Skin of body (tissue), 3 donors: ENCODE measurements at places on chromosomes 11 and 22. TPM values are rescaled to one million over a fixed set of nuclear protein-coding genes. Genes with fewer than 3 reads are reported as not detected.

DNA sequence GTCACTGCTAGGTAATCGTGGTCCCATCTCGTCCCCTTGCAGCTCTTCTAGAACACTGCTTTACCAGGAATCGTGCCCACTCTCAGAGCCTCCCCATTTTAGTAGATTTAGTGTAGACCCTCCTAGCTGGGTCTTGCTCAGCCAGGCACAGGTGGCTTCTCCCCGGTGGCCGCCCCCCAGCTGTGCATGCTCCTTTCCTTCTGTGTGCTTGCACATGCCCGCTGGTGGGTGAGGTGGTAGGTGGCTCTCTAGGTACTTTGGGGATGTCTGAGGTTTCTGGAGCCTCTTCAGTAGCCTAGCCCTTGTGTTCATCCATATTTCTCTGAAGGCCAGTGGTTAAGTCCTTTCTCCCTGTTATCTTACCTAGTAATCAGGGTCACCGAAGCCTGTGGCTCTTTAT lies 5.6 kb downstream of the TUB start:
- DNase-seq, result no peak

DNA sequence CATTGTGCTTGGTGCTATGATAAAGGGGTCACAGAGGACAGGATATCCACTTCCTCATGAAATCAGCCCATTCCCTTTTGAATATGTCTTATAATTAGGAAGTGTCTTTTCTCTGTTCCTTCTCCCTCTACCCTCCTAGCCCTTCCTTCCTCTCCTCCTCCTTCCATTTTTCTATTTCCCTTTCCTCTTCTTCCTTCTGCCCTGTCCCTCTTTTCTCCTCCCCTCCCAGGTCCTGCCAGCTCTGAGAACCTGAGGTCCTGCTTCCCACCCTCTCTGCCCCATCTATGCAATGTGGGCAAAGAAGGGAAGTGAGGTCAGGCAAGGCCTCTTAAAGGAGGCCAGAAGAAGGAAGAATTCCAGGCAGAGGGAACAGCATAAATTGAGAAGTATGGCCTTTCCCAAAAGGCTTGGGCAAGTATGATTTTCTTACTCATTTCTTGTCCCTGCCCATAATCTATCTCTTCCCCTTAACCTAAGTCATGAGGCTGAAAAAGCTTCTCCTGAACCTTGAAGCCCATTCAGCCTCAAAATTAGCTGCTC lies 7.7 kb upstream of the UBASH3B start:
- DNase-seq, result no peak

DNA sequence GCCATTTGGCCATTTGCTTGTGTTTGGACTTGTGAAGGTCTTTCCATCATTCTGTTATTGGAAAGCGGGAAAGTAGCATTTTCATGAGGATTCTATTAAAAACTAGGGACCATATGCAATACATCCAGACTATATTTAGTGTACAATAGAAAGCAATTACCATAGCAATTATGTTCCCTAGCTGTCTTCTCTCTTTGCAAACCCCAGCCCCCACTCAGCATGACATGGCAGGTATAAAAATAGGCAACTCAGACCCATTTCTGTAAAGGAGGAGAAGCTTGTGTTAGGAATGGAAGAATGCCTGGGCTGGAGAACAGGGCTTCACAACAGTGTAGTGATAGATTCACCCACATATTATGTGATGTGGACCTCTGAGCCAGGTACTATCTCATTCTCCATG lies 12.4 kb downstream of the OR51B6 start:
- no peak for DNase-seq

RNF215 gene
- total RNA-seq, result 6.5 TPM

EMID1 gene
- 18.5 TPM for total RNA-seq

TTC36 gene
- 0.79 TPM for total RNA-seq

DNA sequence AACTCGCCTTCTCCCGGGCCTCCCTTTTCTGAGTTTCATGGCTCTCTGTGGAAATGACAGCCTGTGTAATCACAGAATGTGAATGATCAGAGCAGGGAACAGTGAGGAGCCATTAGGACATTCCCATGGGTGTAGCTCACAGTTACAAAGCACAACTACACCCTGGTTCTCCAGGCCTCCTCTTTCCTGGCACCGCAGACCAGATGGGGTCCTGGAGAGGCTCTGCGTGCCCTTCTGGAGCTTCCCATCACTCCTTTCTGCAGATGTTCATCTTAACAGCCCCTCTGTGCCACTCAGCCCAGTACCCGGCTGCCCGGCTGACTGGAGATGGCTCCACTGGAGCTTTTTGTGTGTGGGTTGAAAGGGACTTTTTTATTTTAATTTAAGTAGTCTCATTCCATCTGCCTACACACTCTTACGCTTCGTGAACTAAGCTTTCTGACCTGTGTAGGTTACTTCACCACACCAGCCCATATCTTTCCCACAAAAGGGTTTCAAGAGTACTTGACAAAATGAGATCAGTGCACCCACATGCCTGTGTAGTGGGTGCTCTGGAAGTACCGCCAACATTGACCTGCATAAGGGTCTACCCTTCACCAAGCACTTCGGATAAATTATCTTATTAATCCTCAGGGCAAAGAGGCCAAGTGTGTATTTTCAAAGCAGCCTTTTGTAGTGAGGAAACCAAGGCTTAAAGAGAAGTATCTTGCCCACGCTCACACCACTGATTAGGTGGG lies 29.8 kb downstream of the SREBF2 start:
- DNase-seq, result no peak

DNA sequence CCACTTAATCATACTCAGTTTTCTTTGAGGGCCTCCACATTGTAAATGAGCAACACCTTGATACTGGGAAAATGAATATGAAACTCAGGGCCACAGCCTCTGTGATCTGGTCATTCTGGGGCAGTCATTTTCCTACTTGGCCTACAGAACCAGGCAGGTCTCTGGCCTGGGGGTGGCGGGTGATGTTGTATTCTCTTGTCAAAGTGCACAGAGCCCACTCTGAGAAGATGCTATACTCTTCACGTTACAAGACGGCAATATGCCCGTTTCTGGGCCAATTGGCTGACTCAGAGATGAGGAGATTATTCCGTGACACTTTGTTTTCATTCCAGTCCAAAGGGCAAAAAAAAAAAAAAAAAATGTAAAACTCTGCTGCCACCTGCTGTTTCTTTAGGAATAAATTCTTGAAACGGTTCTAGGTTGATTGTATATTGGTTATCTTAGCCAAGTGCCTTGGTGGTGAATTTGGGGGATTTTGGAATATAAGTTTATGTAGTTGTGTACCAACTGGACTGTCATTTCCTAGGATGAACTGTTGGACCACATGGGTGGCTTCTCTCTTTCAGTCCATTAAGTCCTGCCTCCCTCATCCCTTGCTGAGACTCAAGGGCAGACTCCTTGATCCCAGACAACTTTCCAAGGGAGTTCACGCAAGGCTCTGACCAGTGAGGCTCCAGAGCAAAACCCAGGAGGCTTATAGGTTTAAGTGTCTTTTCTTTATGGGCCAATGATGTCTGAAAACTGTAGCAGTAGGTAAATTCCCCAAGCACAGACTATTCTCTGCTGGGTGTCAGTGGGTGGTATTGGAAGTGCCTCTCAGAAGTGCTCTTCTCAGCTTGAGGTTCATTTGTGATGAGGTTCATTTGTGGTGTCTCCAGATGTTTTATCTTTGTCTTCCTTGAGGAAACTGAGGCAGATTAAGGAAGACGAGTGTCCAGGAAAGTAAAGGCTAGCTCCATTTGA lies 18.2 kb downstream of the ADM start:
- peak; percentile 91 for DNase-seq

- DNase-seq, result no peak
These were observed 30.3 kb upstream of the NAP1L4 start for GRCh38 chr11:3022300-3022967.

RASD2 gene
- total RNA-seq, result 0.30 TPM

OR8G1 gene
- not detected for total RNA-seq

PANX3 gene
- total RNA-seq, result not detected

GRCh38 chr11:90251599-90251998 lies 28.8 kb upstream of the CHORDC1 start:
- no peak for DNase-seq

P2RY2 gene
- total RNA-seq, result 3.1 TPM

OR5P2 gene
- total RNA-seq, result not detected

DNA sequence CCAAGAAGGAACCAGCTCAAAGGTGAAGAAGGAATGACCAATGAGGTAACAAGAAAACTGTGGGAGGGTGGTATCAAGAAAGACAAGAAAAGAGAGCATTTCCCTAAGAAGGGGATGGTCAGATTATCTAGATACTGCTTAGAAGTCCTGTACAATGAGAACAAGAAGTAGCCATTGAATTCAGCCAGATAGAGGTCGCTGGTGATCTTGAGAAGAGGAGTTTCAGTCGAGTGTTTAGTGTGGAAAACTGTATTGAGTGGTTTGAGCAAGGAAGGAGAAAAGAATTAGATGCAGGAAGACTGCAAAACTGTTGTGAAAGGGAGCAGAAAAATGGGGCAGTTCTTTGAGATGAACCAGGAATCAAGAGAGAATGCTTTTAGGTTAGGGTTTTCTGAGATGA lies 74.6 kb upstream of the FAT3 start:
- DNase-seq, result no peak

EXPH5 gene
- 17.6 TPM for total RNA-seq

MS4A6A gene
- total RNA-seq, result 33.6 TPM

NXF1 gene
- 33.4 TPM for total RNA-seq

DNA sequence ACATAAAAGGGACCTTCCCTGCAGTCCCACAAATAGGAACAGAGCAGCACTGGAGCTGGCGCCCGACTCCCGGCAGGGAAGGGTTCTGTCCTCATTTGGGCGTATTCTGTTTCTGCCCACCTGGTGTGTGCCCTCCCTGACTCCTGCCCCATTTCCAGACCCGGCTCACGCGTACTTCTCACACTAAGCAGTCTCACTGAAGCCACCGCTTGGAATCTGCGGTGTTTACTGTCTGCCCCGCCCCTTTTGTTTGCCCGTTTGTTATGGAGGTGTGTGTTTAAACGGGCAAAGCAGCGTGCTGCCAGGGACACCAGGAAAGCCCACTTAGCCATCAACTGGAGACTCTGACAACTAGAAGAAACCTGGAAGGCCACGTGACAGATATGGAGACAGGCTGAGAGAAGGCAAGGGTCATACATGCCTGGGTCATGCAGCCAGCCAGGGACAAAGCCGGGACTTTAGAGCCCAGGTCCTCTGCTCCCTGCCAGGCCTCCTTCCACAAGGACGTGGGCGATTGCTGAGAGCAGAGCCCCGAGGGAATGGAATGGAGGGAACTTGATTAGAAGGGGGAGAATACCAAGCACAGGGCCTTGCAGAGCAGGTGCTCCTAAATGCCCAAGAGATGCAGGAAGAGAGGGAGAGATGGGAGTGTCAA lies 8.7 kb upstream of the EFCAB6 start:
- no peak for DNase-seq

GRCh38 chr11:16936643-16937042 lies 77.6 kb downstream of the PLEKHA7 start:
- DNase-seq, result no peak

DNA sequence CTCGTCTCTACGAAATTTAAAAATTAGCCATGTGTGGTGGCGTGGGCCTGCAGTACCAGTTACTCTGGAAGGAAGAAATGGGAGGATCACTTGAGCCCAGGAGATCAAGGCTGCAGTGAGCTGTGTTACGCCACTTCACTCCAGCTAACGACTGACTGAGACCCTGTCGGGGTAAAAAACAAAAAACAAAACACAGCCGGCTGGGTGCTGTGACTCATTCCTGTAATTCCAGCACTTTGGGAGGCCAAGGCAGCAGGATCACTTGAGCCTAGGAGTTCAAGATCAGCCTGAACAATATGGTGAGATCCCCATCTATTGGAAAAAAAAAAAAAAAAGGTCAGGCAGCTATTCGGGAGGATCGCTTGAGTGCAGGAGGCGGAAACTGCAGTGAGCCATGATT lies 2.4 kb downstream of the PAFAH1B2 start:
- DNase-seq, result no peak

DNA sequence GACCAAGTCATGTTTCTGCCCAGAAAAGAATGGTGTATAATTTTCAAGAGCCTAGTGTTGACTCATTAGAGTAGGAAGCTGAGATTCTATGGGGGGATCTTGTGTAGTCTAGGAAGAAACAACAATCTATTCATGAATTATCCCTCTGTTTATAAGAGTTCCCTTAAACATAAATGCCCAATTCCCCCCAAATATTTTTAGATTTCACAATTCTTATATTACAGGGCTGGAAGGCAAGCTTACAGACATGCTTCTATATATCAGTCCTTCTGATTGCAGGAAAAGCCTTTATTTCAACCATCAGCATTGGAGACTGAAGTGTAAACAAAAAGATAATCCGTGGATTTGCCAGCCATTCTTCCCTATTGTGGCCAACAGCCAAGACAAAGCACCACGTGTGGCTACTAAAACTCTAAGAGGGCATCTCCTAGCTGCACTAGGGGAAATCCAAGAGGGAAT lies 71.4 kb downstream of the NAT10 start:
- DNase-seq, result no peak

USH1C gene
- 0.10 TPM for total RNA-seq

KCNJ1 gene
- 0.10 TPM for total RNA-seq

- no peak for DNase-seq
These were observed 116.8 kb downstream of the ARHGAP8 start for GRCh38 chr22:44869196-44869595.

MPZL2 gene
- total RNA-seq, result 56.5 TPM

DNA sequence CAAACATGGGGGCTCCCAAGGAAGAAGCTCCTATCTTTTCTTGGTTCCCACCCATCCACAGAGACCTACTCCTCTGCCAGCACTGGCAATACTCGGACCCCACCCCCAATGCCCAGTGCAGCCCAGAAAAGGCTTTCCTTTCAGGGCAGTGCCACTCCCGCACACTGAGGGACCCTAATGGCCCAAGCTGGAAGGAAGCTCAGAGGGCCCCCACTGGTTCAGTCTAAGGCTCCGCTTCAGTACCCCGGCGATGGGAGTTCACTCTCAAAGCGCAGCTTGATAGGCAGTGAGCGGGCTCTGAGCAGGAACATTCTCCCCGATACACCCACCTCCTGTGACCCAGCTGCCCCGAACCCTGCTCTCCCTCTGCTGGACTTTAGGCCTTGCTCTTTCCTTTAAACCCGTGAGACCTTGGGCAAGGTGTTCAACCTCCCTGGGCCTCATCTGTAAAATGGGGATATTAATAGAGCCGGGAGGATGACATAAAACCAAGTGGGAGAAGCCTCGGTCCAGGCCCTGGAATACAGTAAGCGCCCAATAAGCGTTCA lies 48.4 kb downstream of the CHRDL2 start:
- no peak for DNase-seq

GRCh38 chr22:44142421-44143104 lies 38.2 kb upstream of the PARVG start:
- DNase-seq, result no peak

- peak; percentile 49 for DNase-seq
These were observed 80.0 kb downstream of the CD44 start for GRCh38 chr11:35218956-35219355.

DNA sequence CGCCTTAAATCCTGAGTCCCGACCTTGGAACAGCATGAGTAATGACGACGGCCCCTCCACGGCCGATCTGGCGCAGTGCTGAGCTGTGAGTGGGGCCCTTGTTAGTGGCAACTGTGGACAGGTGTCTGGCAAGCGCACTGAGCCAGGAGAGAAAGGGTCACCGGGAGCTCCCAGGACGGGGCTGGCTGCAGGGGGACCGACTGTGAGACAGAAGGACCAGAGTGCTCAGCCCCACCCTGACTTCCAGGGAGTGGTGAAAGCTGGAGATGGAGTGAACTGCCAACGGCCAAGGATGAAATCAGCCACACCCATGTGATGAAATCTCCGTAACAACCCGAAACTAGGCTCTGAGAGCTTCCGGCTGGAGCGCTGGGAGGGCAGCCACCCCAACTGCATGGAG lies 228.6 kb downstream of the BRD1 start:
- DNase-seq, result no peak
